Aorta (tissue), 5 donors: ENCODE measurements at places on chromosomes 12 and 14. TPM values are rescaled to one million over a fixed set of nuclear protein-coding genes. Genes with fewer than 3 reads are reported as not detected.

Gene SLCO1B3
- total RNA-seq: 0.13 TPM

Gene GLT1D1
- total RNA-seq: 1.4 TPM

Gene PDZRN4
- 6.8 TPM for total RNA-seq

Gene TULP3
- total RNA-seq: 35.0 TPM

DNA sequence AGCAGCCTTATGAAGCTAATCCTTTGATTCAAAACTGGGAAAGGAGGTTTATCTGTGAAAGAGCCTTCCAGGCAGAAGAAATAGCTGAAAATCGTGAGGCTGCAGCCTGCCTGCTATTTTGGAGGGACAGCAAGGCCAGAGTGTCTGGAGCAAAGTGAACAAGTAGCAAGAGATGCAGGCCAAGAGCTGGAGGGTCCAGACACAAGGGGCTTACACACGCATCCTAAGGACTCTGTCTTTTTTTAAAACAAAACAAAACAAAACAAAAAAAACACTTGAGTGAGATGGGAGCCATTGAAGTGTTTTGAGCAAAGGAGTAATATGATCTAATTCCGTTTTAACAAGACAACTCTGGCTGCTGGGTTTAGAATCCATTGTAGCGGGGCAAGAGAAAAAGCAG, 76.4 kb upstream of the BCAT1 start:
- DNase-seq: no peak

GRCh38 chr12:42638697-42639096, 49.2 kb upstream of the PRICKLE1 start:
- no peak for DNase-seq

- peak; percentile 83 for DNase-seq
Measured at GRCh38 chr12:6866920-6867412, 365 bp upstream of the TPI1 start.

- DNase-seq: no peak
Measured at GRCh38 chr14:80291101-80291500, 79.8 kb upstream of the DIO2 start.
